ENCODE measurements at places on chromosomes 5 and 9.

- no peak for DNase-seq
Observed at GRCh38 chr9:20659474-20659967, 24.5 kb upstream of the FOCAD start.

GRCh38 chr5:138737494-138738265 lies 15.5 kb upstream of the CTNNA1 start:
- no peak for DNase-seq

- no peak for DNase-seq
Observed at GRCh38 chr5:82597437-82597836, 319.3 kb upstream of the RPS23 start.

DNA sequence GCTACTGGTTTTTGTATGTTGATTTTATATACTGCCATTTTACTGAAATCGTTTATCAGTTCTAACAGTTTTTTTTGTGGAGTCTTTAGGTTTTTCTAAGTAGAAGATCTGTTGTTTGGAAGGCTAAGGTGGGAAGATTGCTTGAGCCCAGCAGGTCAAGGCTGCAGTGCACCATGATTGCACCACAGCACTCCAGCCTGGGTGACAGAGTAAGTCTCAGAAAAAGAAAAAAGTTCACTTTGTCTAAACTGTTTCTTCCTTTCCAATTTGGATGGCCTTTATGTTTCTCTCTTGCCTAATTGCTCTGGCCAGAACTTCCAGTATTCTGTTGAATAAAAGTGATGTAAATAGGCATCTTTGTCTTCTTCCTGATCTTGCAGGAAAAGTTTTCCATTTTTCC lies 124.5 kb upstream of the LRRTM2 start:
- DNase-seq: no peak

DNA sequence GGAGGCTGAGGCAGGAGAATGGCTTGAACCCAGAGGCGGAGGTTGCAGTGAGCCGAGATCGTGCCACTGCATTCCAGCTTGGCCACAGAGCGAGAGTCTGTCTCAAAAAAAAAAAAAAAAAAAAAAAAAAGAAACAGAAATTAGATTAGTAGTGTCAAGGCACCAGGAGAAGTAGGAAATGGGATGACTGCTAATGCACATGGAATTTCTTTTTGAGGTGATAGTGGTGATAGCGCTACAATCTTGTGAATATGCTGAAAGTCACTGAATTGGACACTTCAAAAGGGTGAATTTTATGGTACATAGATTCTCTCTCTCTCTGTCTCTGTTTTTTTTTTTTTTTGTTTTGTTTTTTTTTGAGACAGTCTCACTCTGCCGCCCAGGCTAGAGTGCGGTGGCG lies 42.1 kb upstream of the SUB1 start:
- DNase-seq: no peak

- DNase-seq: no peak
Observed at GRCh38 chr5:127993476-127993875, 90.1 kb upstream of the SLC12A2 start.

DNA sequence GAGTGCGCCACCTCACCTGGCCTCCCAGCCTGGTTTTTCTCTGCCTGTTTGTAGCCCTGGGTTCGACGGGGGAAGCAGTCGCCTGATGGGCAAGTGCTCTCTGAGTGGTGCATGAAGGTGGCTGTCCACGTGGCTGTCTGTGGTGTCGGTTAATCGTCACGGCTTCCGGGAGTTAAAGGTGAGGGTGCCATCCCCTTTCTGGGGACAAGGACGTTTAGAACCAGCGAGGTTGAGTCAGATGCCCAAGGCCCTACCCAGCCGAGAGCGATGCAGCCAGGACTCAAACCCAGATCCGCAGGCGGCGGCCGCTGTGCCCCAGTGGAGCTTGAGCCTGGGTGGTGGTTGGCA lies 47.7 kb downstream of the RXRA start:
- no peak for DNase-seq

DNA sequence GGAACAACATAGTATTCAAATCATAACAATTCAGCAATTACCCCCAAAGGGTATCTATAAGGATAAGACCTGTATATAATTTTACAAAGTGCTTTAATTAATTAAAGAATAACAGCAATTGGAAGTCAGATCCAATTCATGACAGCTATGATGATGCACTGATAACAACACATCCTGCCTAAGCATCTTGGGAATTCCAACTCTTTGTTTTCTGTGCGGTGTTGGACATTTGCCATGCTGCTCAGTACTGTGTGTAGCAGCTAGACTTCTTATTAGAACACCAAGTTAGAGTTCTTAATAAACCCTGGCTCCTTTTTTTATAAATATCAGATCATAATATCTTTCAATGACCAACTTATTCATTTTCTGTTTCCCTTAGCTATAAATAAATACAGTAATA lies 209.0 kb downstream of the SEC61B start:
- DNase-seq: no peak
